Vagina (tissue), 2 donors: ENCODE measurements at places on chromosomes 5 and 9. TPM values are rescaled to one million over a fixed set of nuclear protein-coding genes. Genes with fewer than 3 reads are reported as not detected.

FAT2 gene
- total RNA-seq, result 74.9 TPM

MAT2B gene
- 38.3 TPM for total RNA-seq

CD14 gene
- total RNA-seq, result 48.4 TPM

PCDHB7 gene
- 0.98 TPM for total RNA-seq
